H1 (cell line): ENCODE measurements at places on chromosomes 3 and 15. TPM values are rescaled to one million over a fixed set of nuclear protein-coding genes. Genes with fewer than 3 reads are reported as not detected.

Gene NTRK3
- 4.5 and 4.6 TPM in 2 replicates for total RNA-seq

Gene RAD54L2
- total RNA-seq, result 32.6 and 35.2 TPM in 2 replicates

Gene BNC1
- 0.67 and 0.99 TPM in 2 replicates for total RNA-seq

DNA sequence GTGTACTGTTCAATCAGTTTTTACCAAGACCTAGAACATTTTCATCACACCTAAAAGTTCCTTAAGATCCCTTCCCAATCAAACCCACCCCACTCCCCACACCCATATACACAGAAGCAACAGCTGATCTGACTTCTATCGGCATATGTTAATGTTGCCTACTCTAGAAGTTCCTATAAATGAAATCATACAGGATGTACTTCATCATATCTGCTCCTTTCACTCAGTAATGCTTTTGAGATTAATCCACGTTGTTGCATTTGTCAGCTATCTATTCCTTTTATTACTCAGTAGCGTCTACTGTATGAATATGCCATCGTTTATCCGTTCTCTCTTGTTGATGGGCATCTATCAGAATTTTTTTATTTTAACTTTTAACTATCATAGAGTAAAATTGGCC is 14.3 kb upstream of the FILIP1L start:
- DNase-seq, result no peak

- no peak for DNase-seq
These were observed 125.6 kb downstream of the VPS8 start for GRCh38 chr3:184937611-184938010.

DNA sequence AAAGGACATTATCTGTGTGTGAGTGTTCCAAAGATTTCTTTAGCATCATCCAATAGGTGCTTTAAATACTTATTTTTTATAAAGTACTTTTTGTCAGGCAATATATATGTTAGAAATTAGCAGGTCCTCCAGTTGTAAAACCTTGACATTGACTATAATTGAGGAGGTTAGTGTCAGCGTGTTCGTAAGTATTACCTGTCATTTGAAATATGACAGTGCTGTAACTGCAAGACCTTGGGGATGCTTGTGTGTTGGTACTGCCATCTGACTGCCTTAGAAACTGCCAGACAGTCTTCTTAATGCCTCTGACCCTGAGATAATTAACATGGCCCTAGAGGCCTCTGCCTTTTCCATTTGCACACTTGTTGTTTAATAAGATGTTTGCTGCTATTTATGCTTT is 170.7 kb downstream of the NAALADL2 start:
- no peak for DNase-seq

DNA sequence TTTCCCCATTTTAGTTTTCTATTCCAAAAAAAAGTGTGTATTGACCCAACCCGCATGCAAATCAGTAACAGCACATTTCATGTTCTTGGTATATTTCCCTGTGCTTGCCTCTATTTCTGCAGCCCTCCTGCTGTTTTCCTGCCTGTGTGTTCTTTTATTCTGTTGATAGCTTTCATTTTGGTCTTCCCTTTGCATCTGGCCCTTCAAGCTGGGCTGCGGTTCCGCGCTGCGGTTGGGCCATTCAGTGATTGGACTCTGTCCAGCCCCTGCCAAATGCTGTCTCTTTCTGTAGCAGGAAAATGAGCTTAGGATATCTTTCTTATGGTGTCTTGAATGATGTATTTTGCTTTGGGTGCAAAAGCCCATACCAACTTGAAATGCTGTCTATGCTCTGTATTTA is 49.9 kb downstream of the ZNF621 start:
- no peak for DNase-seq

- no peak for DNase-seq
These were observed 6.0 kb upstream of the TFRC start for GRCh38 chr3:196087906-196088305.

GRCh38 chr3:69684309-69684961 is 54.8 kb upstream of the MITF start:
- DNase-seq, result no peak

GRCh38 chr15:81942157-81942556 is 103.7 kb downstream of the MEX3B start:
- no peak for DNase-seq

- no peak for DNase-seq
These were observed 63.6 kb upstream of the MEF2A start for GRCh38 chr15:99502182-99502581.

GRCh38 chr15:42153874-42154211 is 2.6 kb downstream of the PLA2G4F start:
- no peak for DNase-seq

DNA sequence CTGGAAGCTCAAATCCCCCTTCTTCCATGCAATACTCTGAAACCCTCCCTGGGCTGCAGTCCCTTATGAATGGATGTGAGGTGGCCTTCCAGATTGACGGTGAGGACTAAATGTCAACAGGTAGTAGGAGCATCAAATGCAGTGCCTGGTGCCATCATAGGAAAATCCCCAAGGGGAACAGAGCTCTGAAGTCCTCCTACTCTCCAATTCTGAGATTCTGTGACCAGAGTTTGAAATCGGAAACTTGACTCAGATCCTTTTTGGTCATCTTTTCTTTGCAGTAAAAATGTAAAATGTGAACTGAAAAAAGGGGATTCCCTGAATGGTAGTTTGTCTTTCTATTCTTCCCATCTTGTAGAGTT is 68.8 kb upstream of the TJP1 start:
- no peak for DNase-seq

- DNase-seq, result no peak
These were observed 120.7 kb upstream of the FAN1 start for GRCh38 chr15:30783019-30783418.
